ENCODE measurements at places on chromosomes 11 and 22. TPM values are rescaled to one million over a fixed set of nuclear protein-coding genes. Genes with fewer than 3 reads are reported as not detected.
A peak's percentile ranks its signal among the peaks of the same experiment; 100 is the strongest.

GRCh38 chr11:30984442-30984816 lies 385.1 kb downstream of the DCDC1 start:
- DNase-seq = no peak

GRCh38 chr22:26289611-26290101 lies 120.4 kb downstream of the SEZ6L start:
- DNase-seq = no peak

DNA sequence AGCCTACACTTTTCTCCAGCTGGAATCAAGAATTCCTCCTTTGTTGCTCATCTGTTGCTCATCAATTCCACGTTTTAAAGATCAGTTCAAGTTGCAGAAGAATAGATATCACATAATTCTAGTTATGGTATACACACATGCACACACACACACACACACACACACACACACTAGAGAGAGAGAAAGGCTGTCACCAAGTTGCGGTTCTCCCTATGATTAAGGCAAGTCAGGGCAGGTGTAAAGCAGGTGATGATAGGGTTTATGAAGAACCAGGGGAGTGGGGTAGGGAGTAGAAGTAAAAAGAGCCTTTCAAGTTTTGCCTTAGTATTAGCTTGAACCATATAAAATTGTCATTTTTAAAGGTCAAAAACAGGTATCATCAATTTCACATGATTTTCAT lies 31.7 kb upstream of the TMPRSS4 start:
- no peak for DNase-seq

- no peak for DNase-seq
These were observed 144.5 kb downstream of the CTTN start for GRCh38 chr11:70542811-70543210.

DNA sequence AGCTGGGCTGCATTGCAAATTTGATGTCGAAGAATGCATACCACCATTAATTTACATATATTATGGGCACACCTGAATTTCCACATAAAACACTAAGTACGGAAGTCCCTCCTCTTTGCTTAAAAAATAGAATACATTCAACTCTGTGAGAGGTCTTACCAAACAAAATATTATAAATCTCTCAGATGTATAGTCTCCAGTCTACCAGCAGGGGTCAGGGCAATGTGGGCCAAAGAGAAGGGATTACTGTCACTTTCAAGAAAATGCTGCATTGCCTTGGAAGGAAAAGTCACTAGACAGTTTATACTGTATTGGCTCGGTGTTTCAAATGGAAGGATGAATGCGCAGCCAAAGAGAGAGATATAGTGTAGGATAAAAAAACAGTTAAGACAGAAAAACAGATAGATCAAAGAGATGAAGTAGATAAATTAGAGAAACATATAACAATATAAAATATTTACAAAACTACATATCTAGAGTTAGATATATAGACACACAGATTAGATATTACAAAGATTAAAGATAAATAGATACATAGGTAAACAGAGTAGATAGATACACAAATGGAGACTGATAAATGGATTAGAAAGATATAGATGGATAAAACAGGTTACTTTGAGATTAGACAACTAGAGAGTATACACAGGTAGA lies 20.9 kb downstream of the SERGEF start:
- no peak for DNase-seq

DNA sequence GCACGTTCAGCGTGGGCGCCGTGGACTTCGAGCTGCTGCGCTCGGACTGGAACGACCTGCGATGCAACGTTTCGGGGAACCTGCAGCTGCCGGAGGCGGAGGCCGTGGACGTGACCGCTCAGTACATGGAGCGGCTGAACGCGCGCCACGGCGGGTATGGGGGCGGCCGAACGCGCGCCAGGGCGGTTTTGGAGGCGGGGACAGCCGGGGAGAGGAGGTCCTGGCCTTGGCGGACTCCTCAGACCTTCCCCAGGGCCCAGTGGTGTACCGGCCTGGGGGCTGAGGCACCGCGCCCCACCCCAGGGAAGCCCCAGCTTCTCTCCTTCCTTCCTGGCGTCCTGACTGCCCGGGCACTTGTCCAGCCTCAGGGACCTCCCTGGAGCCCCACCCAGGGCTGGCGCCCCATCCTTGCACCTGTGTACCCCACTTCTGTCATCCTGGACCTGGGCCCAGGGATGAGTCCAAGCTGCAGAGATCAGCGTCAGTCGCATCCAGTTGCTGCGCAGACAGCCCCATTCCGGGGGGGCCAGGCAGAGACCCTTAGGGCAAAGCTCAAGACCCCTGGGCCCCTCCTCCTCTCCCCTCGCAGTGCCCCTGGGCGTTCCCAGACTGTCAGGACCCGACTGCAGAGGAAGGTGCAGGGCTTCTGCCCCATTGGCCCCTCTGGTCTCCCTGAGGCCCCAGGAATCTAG lies 8.0 kb downstream of the B4GALNT4 start:
- no peak for DNase-seq

GRCh38 chr11:71525188-71525937 lies 1.7 kb upstream of the KRTAP5-7 start:
- no peak for DNase-seq

- DNase-seq = no peak
These were observed 770 bp downstream of the TSGA10IP start for GRCh38 chr11:65945941-65946558.

DNA sequence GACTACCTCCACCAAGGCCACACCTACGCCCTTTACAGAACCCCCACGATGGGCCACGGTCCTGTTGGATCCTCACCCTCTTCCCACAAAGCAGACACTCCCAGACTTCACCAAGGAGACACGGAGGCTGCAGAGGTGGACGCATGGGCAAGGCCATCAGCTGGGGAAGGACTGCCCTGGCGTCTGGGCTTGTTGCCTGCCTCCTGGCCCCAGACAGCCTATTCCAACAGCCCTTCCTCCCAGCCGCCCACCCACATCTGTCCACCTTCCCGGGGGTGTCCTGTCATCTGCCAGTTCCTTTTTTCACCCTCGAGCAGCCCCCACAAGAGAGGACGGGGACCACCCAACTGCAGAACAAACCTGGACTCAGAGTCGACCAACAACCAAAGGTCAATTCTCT lies 28.9 kb upstream of the TH start:
- no peak for DNase-seq

GRCh38 chr11:124190298-124191139 lies 7.4 kb downstream of the OR10D3 start:
- no peak for DNase-seq

DNA sequence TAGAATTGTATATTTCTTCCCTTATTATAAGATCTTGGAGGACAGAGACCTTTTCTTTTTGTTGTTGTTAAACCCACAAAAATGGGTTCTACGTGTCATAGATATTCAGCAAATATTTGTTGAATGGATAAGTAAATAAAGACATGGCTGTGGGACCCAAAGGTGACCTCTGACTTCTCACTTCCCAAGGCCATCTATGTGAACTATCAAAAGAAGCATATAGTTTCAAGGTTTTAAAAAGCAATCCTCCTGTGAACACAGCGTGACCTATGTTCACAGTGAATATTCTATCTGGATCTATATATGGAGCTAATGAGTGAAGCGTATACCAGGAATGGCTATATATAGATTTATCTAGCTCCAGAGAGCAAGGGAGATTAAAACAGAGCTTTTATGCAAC lies 312.8 kb upstream of the C11orf87 start:
- DNase-seq = no peak

DNA sequence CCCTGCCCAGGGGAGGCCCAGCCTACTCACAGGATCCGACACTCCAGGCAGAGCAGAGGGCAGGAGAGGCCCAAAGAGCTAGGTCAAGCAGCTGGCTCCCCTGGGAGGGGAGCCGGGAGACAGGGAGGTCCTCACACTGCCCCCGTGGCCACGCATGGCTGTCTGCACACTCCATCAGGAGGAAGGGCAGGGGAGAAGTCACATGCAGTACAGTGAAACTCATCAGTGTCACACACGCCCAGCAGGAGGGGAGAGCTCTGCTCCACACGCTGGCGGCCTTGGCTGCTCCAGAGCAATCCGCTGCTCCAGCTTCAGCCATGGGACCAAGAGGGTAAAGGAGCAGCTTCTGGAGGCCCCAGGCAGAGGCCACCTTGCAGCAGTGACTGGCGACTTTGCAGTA lies 14.3 kb downstream of the TCIRG1 start:
- no peak for DNase-seq

DNA sequence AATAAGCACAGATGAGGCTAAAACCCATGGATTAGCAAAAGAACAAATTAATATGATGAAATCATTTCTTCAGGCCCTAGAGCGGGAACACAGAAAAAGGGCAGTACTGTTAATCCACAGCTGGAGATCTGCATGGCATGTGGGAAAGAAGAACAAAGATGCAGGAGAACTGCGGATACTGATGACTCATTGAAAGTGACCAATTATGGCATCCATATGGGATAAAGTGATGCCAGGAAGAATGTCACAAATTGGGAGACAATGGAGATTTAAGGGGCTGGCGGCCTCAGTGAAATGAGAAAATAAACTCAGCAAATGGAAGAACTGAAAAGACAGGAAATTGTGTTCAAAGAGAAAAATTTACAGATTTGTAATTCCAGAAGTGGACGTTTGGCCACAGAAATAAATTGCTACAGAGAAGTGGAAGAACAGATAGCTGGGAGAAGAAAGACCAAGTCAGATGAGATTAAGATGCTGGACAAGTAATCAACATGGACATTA lies 39.4 kb downstream of the SIK3 start:
- DNase-seq = no peak

DNA sequence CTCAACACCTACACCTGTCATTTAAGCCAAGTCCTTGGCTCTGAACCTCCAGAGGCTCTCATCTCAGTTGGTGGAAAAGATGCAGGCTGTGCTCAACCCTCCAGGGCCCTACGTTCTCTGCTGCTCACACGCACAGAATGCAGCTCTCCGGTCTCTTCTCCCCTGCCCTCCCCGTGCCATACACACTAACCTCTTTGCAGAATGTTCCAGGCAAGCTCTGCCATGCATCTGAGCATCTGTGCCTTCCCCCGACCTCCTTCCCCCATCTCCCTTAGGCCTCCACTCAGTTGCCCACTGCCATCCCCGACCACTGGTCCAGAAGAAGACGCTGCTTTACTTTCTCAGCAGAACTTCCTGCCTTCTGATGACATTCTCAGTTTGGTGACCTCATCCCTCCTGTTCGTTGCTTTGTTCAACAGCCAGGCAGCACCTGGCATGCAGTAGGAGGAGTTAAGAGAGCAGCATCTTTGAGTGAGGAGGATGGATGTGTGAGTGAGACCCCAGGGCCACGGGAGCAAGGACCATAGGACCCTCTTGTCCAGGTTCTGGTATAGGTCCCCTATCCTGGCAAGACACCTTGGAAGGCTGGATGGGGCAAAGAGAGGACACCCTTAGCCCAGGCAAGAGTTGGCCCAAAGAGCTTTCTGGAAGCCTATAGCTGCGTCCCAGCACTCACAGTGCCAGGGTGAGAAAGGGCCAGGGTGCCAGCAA lies 598.0 kb downstream of the BRD1 start:
- no peak for DNase-seq

GRCh38 chr11:100501450-100501849 lies 185.6 kb upstream of the ARHGAP42 start:
- no peak for DNase-seq

- DNase-seq = no peak
These were observed 5.6 kb downstream of the SLC36A4 start for GRCh38 chr11:93192163-93192562.

DNA sequence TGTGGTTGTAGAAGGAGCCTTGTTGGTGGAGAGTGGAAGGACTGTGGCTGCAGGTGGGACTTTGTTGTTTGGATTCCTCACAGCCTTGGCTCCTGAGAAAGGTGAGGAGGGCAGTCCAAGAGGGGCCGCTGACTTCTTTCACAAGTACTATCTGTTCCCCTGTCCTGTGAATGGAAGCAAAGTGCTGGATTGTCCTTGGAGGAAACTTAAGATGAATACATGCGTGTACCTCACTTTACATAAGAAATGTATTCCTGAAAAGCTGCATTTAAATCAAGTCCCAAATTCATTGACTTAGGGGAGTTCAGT lies 2.4 kb downstream of the FUT4 start:
- DNase-seq = no peak

DNA sequence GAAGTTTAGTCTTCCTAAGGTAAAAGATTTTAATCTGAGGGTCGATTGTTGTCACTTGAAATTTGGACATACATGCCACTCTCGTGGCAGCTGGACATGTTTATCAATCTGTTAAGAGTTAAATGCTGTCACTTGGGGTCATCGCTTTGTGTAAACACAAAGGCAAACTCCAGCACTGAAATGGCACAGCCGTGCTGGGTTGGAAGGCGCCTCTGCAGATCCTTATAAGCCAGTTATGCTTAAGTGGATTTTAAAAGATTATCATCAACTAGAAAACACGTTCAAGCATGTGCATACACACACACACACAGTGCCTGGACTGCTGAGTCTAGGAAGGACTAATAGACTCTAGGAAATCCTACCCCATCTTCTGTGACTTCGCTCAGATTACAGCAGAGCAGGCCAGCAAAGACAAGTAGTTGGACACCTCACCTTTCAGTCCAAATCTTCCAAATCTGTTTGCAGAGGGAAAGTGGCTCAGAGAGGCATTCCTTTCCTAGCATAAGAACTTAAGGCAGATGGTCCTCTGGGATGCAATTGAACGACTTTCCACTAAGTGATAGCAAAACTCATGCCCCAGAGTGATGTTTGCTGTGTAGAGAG lies 83.7 kb downstream of the CACNG2 start:
- no peak for DNase-seq

DNA sequence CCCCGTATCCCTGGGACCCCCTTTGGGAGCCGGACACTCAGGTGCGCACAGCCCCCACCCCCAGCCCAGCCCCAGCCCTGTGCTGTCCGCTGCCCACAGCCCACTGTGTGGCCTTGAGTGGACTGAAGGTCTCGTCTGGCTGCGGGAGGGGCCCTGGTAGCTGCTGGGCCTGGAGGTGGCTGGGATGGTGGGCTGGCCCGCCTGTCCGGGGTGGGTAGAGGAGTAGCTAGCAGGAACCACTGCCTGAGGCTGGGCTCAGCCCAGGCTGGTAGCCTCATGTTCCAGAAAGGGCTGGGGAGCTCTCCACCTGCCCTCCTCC lies 4.6 kb upstream of the MUC6 start:
- DNase-seq = no peak

DNA sequence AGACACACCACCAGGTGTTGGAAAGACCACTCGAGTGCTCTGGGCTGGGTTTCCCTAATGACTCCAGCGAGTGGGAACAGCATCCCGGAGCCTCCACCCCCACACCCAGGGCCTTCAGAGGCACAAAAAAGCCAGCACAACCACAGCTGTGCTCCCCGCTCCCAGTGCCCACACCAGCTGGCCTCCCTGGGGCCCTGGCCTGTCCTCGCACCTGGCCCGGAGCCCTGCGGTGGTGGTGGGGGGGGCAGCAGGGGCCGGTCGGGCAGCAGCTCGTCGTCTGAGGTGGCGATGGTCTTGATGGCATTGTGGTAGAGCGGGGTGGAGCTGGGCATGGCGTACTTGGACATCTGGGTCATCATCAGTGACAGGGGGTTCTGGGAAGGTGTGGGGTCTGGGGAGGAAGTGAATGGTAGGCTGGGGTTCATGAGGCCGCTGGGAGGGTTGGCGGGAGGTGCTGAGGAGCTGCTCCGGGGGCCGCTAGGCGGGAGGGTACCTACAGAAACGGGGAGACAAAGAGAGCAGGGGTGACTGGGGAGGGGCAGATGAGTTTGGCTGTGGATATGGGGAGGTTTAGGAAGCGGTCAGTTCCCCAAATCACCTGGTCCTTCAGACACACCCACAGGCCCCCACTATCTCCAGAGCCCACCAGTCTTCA lies 16.1 kb downstream of the CXCR5 start:
- peak; percentile 9 for DNase-seq

Gene MMP1
- not detected for total RNA-seq

Gene OR51F2
- total RNA-seq = not detected

Gene SYCE3
- total RNA-seq = not detected

Gene RHOD
- 87.0 TPM for total RNA-seq

Gene FAM111B
- 0.31 TPM for total RNA-seq

Gene KRTAP5-9
- total RNA-seq = not detected
